ENCODE measurements at places on chromosomes 4 and X. TPM values are rescaled to one million over a fixed set of nuclear protein-coding genes. Genes with fewer than 3 reads are reported as not detected.

Gene CXorf65
- polyA plus RNA-seq = not detected

Gene IL13RA1
- polyA plus RNA-seq = 69.7 TPM

Gene SMR3B
- not detected for polyA plus RNA-seq

Gene MSX1
- 0.90 TPM for polyA plus RNA-seq

All from right renal pelvis (tissue), 4 donors.